Muscle of arm (tissue), 14 donors: ENCODE measurements at places on chromosomes 1 and 21.

DNA sequence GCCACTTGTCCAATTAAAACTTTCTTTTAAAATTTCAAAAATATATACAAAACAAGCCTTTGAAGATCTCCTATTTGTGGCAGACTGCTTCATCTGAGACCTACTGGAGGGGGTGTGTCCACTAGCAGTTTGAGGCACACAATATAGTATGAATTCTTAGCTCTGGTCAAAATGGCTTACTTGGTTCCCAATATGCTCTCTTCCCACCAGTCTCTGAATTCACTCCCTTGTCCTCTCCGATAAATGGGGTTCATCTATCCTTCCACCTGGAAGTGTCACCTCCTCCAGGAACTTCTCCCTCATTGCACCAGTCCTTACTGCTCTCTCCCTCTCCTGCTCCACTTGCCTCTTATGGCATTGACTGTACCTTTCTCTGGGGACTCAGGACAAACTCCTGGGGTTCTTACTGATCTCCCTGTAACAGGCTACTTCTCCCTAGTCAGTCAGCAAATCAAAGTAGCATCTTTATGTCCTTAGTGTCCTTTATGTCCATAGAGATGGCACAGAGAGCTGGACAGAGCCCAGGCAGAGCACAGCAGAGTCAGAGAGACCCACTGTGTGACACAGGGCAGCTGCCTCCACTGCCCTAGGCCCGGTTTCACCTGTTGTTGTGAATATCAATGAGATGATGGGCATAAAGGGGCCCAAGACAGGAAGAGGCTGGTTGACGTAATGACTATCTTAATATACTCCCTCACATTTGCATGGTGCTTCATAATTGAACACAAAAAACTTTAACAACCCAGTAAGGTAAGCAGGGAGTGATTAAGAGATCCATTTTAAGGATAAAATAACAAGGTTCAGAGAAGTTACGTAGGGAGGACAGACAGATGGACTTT is 3.6 kb downstream of the ASAP3 start:
- DNase-seq: no peak

- DNase-seq: no peak
Measured at GRCh38 chr21:35053356-35054096, 4.4 kb upstream of the RUNX1 start.

DNA sequence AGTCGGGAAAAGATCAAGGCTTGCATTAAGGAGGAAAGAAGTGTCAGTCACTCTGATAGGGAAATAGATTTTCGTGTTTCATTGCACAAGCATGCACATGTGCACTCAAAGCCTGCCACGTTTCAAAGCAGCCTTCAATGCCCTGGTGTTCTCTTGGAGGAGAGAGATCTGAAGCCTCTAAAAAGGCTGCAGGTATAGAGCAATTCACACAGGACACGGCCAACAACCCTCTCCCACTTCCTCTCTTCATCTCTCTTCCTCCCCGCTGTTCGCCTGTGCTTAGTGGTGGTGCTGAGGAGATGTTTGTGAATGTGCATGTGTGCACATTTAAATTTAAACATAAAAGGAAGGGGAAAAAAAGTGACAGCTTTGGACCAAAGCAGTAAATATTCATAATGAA is 117.7 kb downstream of the NUF2 start:
- DNase-seq: no peak

DNA sequence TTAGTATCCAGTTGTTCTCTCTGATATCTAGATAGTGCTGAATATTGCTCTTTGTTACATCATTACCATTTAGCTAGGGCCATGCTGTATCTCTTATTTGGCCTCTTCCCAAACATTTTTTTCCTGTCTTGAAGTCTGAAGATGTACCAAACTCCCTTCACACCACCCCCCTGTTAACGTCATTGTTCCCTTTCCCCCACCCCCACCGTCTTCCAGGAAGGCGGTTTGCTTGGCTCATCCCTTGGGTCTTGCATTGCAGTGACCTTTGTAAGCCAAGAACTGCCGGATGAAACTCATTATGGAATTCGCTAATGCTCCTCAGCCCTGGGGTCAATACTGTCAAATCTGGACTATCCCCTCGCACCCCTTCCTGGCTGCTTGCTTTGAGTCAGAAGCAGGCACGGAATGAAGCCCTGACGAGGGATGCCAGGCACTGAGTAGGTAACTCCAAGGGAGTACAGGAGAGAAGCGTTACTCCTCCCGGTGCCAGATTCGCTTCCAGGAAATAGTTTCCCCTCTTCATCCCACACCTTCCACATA is 283.1 kb downstream of the TM2D1 start:
- DNase-seq: no peak

DNA sequence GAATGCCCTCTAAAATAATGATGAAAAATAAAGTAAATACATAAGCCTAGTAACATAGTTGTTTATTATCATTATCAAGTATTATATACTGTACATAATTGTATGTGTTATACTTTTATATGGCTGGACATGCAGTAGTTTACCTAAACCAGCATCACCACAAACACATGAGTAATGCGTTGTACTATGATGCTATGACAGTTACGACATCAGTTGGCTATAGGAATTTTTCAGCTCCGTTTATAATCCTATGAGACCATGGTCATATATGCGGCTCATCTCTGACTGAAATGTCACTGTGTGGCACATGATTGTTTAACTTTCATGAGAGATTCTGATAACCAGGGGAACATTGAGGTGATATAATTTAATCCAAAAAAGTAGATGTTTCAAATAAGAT is 352.1 kb downstream of the ST6GALNAC3 start:
- DNase-seq: no peak

GRCh38 chr1:212557739-212558692 is 50.5 kb upstream of the ATF3 start:
- DNase-seq: peak; percentile 51

- no peak for DNase-seq
Measured at GRCh38 chr1:229030630-229031029, 240.3 kb upstream of the RAB4A start.

DNA sequence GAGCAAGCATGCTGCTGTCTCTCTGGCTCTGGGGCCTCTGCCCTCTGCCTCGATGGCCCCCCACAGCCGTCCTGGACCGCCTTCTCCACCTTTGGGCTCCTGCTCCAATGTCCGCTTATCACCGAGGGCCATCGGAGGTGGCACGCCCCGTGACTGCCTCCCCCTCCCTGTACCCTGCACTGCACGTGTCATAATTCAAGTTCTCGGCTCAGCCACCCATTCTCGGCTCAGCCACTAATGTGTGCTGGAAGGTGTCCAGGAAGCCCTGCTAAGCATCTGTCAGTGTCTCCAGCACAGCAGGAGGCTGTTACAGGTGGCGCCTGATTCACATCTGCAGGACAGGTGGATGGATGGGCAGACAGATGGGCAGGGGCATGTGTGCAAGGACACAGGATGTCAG is 45.5 kb downstream of the TP73 start:
- DNase-seq: no peak

GRCh38 chr1:234820597-234820996 is 210.6 kb upstream of the IRF2BP2 start:
- DNase-seq: no peak

DNA sequence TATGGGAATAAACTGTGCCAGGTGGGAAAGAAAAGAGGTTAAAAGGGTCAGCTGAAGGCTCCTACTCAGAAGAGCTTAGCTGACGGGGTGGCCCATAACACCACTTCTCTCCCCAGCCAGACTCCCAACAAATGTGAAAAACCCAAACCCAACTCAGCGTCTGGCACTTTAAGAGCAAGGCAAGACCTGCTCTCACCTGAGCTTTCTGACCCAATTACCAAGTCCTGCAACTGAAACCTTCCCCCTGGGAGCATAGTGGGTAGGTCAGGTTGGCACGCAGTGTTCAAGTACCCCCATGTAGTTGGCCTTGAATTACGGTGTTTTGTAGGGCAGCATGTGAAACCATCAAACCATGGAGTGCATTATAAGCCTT is 3.2 kb downstream of the IRF6 start:
- no peak for DNase-seq

DNA sequence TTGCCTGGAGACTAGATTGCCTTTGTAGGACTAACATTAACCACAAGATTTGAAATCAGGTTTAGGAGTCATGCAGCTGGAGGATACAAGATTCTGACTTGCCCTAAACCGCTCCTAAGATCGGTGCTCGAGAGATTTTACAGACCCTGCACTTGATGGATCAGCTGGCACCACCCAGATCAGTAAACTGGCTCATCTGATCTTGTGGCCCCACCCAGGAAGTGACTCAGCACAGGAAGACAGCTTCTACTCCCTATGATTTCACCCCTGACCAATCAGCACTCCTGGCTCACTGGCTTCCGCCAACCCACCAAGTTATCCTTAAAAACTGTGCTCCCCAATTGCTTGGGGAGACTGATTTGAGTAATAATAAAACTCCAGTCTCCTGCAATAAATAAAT is 876 bp upstream of the CATSPERE start:
- no peak for DNase-seq

- no peak for DNase-seq
Measured at GRCh38 chr1:170205301-170205700, 59.5 kb downstream of the NTMT2 start.

DNA sequence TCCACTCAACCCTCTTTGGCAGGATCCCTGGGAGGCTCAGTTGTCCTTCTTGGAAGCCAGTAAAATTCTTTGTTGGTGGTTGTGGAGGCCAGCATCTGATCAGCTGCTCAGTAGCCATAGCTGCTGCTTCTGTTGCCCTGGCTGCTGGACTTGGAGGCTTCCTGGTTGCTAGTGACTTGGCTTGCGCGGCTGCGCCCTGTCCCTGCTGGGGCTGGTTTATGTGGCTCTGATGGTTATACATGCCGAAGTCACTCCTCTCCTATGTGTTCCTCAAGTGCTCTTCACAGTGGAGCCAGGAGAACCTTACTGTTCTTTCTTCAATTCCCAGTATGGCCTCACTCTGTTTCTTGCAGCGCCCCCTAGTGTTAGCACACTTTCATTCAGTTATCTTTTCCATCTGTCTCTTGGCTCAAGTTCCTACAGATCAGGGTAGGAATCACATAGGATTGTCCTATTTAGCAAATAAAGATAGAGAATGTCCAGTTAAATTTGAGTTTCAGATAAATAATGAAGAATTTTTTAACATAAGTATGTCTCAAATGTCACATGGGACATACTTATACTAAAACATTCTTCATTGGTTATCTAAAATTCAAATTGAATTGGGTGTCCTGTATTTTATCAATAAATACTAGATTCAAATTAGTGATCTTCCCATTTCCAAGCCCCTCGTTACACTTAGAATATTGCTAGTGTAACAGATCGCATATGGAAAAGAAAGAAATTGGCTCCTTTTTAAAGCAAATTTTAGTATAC is 176.5 kb downstream of the TGFB2 start:
- DNase-seq: no peak

DNA sequence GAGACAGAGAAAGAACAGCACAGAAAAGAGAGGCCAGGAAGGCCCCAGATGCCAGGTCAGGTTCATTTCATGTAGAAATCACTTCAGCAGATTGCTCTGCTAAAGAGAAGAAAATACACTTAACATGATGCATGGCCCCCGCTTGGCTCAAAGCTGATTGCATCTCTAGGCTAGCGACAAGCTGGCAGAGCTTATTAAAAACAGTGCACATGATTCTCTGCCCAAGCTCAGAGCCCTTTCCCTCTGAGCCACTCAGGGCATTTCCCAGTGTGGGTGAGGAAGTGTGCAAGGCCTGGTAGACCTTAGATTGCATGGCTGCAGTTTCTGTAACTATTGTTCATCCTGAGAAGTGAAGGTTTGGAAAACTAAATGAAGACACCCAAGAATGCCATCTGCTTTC is 3.3 kb upstream of the CAPN9 start:
- no peak for DNase-seq

- DNase-seq: no peak
Measured at GRCh38 chr1:150164224-150164623, 14.5 kb downstream of the PLEKHO1 start.

GRCh38 chr21:43302769-43303168 is 124.2 kb downstream of the SIK1 start:
- no peak for DNase-seq

- peak; percentile 59 for DNase-seq
Measured at GRCh38 chr1:211327346-211327921, 801 bp downstream of the TRAF5 start.

DNA sequence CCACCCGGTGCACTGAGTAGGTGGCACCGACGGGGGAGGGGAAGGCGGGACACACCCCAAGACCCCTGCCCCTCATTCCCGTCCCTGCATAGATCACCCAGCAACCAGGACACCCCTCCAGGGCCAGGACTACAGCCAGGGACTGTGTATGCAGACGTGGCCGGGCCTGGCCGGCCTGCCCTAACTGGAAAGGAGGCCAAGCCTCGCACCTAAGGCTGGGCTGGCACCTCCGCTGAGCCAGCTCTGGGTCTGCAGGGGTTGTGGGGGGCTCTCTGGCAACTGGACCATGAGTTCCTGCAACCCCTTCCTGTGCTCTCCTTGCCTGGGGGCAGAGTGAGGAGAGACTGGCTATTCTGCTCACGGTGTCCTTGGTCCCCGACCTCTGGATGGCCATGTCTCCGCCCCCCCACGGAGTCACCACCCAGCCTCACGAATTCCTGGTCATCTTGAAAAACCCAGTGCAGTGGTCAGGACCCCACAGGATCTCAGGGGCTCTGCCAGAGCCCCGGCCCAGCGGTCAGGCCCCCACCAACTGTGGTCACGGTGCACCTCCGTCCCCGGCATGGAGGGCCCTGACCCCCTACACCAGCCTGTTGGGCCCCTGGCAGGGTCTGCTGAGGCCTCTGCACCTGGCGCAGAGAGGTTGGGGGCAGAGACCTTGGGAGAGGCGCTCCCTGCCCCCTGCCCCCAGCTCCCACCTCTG is 1.1 kb upstream of the FNDC10 start:
- DNase-seq: no peak

DNA sequence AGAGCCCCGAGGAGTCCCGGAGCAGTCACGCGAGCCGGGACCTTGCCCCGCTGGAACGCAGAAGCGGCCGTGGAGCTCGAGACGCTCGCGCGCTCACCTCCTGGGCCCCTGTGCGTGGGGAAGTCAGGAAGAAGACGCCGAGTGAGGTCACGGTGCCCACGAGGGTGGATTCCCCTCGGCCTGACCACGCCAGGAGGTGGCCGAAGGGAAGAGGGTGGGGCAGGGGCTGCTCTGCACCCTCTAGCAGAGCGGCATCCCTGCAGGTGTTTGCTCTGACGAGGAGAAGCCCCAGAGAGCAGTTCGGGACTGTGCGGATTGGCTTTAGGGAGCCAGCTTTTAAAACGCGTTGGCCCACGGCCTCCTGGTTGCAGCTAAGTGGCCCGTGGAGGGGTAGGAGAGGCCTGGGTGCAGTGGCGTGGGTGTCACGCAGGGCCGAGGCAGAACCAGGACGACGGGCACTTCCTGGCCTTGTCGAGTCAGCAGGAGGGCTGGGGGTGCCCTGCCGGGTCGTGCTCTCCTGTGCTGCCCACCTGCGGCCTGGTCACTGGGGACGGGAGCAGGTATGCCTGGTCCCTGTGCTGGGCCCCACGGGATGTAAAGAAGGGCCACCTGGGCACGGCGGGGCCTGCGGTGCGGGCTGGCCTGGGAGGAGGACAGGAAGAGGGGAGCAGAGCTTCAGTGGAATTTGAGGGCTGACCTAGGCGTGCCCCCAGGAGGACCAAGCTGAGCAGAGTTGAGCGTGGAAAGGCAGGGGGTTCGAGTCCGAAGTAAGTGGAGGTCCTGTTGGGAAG is 1.0 kb downstream of the PDXK start:
- no peak for DNase-seq

GRCh38 chr1:33725037-33725436 is 138.8 kb upstream of the HMGB4 start:
- DNase-seq: no peak

- DNase-seq: no peak
Measured at GRCh38 chr1:7842517-7842916, 10.3 kb downstream of the UTS2 start.

- DNase-seq: no peak
Measured at GRCh38 chr1:48049823-48050535, 52.8 kb upstream of the TRABD2B start.

- DNase-seq: no peak
Measured at GRCh38 chr1:69196071-69196470, 371.7 kb upstream of the LRRC7 start.
